Chondrocyte (in vitro differentiated cells): ENCODE measurements at places on chromosomes 1 and 21. TPM values are rescaled to one million over a fixed set of nuclear protein-coding genes. Genes with fewer than 3 reads are reported as not detected.

- H3K36me3 ChIP-seq: peaks cover 11% of the 10 kb centered on the region
- no peaks in the 10 kb centered on the region for H3K27me3 ChIP-seq
- no peak overlapping the region for H3K4me3 ChIP-seq
- no peak overlapping the region for H3K27ac ChIP-seq
- peaks cover 36% of the 10 kb centered on the region for H3K4me1 ChIP-seq
These were observed 88.9 kb downstream of the DMRTB1 start for GRCh38 chr1:53548031-53548491.

- H3K27me3 ChIP-seq: peaks cover 6% of the 10 kb centered on the region
- no peak for DNase-seq
- no peak overlapping the region for H3K27ac ChIP-seq
- H3K4me1 ChIP-seq: no peaks in the 10 kb centered on the region
- H3K4me3 ChIP-seq: no peak overlapping the region
- no peaks in the 10 kb centered on the region for H3K36me3 ChIP-seq
These were observed 21.2 kb downstream of the PGLYRP3 start for GRCh38 chr1:153291514-153291913.

DNA sequence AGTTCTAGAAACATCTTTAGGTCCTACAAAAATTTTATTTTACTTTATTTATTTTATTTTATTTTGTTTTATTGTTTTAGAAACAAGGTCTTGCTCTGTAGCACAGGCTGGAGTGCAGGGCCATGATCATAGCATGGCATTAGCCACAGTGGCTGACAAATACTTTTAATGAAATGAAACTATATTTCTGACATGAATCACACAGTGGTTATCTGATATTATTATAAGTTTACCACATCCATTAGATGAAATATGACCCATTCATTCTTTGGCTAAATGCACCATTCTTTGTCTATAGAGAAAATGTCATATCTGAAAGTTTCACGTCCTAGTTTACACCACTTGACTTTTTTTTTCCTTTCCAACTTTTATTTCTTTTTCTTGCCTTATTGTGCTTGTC, 613.4 kb upstream of the ADAMTS5 start:
- no peak for DNase-seq
- H3K4me1 ChIP-seq: peaks cover 7% of the 10 kb centered on the region
- H3K36me3 ChIP-seq: no peaks in the 10 kb centered on the region

GRCh38 chr1:208524376-208524775, 280.2 kb upstream of the PLXNA2 start:
- no peaks in the 10 kb centered on the region for H3K4me1 ChIP-seq
- no peak for DNase-seq
- peaks cover 27% of the 10 kb centered on the region for H3K27me3 ChIP-seq
- H3K36me3 ChIP-seq: peaks cover 2% of the 10 kb centered on the region
- no peak overlapping the region for H3K4me3 ChIP-seq

GRCh38 chr1:206030714-206031113, 7.0 kb upstream of the CTSE start:
- peaks cover 5% of the 10 kb centered on the region for H3K4me1 ChIP-seq
- H3K36me3 ChIP-seq: peaks cover 6% of the 10 kb centered on the region
- DNase-seq: no peak
- peaks cover 34% of the 10 kb centered on the region for H3K27me3 ChIP-seq
- H3K27ac ChIP-seq: no peak overlapping the region
- H3K4me3 ChIP-seq: no peak overlapping the region

The TMEM54 gene
- total RNA-seq: 14.6 to 23.7 TPM (median 21.1 TPM) in 3 replicates

GRCh38 chr21:26795866-26796329, 49.3 kb downstream of the ADAMTS1 start:
- no peak overlapping the region for H3K4me3 ChIP-seq
- peak overlapping the region; percentile 19 for H3K27ac ChIP-seq
- H3K36me3 ChIP-seq: no peaks in the 10 kb centered on the region
- no peaks in the 10 kb centered on the region for H3K27me3 ChIP-seq
- DNase-seq: no peak

The TNFAIP8L2 gene
- total RNA-seq: not detected in 3 replicates

The WNT9A gene
- total RNA-seq: 2.5 to 4.2 TPM (median 2.7 TPM) in 3 replicates

- no peak for DNase-seq
- H3K27me3 ChIP-seq: no peaks in the 10 kb centered on the region
- H3K36me3 ChIP-seq: peaks cover 40% of the 10 kb centered on the region
- H3K4me1 ChIP-seq: peaks cover 43% of the 10 kb centered on the region
These were observed 55.7 kb upstream of the EPHA8 start for GRCh38 chr1:22507587-22507986.

DNA sequence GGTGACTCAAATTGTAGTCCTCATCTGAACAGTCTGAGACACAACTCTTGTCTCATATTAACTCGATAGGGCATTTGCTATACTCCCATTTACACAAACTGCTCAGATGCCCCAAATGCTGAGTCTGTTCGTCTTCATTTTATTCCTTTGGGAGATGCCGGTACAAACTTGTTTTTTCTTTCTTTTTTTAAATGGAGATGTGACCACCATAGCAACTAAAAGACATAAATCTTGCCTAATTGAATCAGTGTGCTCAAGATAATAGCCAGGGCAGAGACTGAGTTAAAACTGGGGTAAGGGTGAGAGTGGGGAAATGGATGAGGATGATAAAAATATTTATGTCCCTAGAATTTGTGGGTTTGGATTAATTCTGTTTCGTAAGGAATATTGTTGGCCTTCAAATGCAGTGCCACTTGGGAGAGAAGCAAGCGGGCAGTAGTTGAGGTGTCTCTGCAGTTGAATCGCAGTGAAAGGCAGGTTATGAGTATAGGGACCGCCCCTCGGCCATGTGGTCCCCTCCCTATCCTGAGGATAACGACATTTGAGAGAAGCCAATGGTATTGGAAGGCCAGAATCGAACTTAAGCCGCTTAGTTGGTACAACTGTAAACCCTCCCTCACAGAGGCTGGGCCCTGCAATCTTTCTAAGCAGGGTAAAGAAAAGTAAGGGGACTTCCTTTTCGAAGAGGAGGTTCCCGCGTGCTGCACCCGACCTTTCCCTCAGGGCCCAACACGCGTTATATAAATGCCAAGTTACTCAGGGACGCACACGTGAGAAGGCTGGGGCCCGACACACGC, 859 bp upstream of the LRRC8B start:
- H3K4me3 ChIP-seq: peak overlapping the region; percentile 81
- H3K4me1 ChIP-seq: peaks cover 10% of the 10 kb centered on the region
- peaks cover 4% of the 10 kb centered on the region for H3K27me3 ChIP-seq
- no peak for DNase-seq

GRCh38 chr1:165793951-165794350, 25.3 kb upstream of the TMCO1 start:
- H3K4me1 ChIP-seq: no peaks in the 10 kb centered on the region
- H3K27ac ChIP-seq: no peak overlapping the region
- no peak for DNase-seq
- no peak overlapping the region for H3K4me3 ChIP-seq

GRCh38 chr1:184859381-184860105, 104.9 kb upstream of the EDEM3 start:
- no peak overlapping the region for H3K4me3 ChIP-seq
- H3K4me1 ChIP-seq: peaks cover 3% of the 10 kb centered on the region
- H3K27ac ChIP-seq: no peak overlapping the region
- no peak for DNase-seq
- peaks cover 12% of the 10 kb centered on the region for H3K36me3 ChIP-seq

The AIM2 gene
- total RNA-seq: not detected in 3 replicates

The HFM1 gene
- 0.46 to 0.63 TPM (median 0.62 TPM) in 3 replicates for total RNA-seq

GRCh38 chr1:157105988-157106812, 6.6 kb upstream of the ETV3L start:
- H3K36me3 ChIP-seq: no peaks in the 10 kb centered on the region
- H3K27me3 ChIP-seq: peaks cover 9% of the 10 kb centered on the region
- no peak for DNase-seq
- no peak overlapping the region for H3K4me3 ChIP-seq
- peak overlapping the region; percentile 85 for H3K27ac ChIP-seq
- H3K4me1 ChIP-seq: peaks cover 10% of the 10 kb centered on the region

DNA sequence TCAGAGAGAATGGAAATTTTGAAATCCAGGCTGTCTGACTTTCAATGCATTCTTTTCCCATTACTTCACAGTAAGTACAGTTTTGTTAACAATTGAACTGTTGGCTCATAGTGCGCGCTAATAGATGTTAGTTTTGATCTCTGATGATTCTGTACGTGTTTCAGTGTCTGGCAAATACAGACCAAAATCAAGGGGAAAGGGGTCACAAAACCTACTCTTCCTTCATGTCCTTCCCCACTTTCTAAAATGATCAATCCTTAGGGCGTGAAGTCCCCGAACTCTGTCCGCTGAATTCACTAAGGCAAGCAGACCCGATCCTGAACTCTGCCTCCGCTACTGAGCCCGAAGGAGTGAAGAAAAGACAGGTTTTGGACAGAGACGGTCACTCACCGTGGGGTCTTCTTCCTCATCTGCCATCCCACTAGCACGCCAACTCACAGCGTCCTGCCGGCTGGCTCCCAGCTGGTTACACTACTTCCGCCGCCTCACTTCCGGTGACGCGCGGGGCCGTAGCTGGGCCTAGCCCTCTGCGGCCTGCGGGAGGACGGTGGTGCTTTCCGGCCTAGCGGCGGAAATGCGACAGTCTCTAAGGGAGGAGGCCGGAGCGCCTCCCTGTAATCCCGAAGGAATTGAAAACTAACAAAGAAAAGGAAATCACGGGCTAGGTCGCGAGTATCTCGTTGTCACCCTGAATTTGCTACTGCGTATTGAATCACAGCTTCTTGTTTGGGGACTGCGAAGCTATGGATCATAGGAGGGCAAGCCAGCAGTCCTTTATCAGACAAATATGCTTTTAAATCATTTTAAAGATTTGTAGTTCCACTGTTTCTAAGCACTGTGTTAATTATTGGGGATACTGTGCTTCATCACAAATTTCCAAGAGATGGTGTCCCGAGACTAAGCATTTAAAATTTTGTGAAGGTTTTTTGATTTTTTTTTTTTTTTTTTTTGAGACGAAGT, at the start of gene TAF13:
Gene TAF13 (minus strand): TSS at position 473 of the 960 bp plus-strand sequence. CDS start 56 bp downstream, at position 417.
- H3K36me3 ChIP-seq: peaks cover 2% of the 10 kb centered on the region
- H3K27ac ChIP-seq: peak within 1 kb of the TSS; percentile 100
- H3K4me1 ChIP-seq: peaks cover 38% of the 10 kb centered on the region
- H3K4me3 ChIP-seq: peak within 1 kb of the TSS; percentile 98
- no peaks in the 10 kb centered on the region for H3K27me3 ChIP-seq

The AJAP1 gene
- 0.73 TPM in 1 of 3 replicates, not detected in the others for total RNA-seq

The GPR37L1 gene
- not detected in 3 replicates for total RNA-seq

DNA sequence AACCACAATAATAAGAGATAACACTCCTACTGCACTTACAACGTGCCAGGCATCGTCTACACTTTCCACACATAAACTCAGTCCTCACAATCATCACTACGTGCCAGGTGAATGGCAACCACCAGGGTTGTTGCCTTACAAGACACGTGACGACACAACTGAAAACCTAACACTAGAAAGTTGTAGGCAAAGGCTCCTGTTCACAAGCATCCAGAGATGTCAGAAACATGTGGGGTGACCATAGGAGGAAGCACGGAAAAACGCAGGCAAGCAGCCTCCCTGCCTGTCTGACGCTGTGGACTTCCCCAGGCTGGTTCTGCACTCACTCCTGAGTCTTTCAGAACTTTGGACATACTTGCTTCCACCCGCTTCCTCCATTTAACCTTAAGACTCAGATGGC, 7.0 kb downstream of the CAPZB start:
- no peak overlapping the region for H3K27ac ChIP-seq
- DNase-seq: no peak
- no peak overlapping the region for H3K4me3 ChIP-seq
- H3K27me3 ChIP-seq: no peaks in the 10 kb centered on the region
- H3K4me1 ChIP-seq: peaks cover 84% of the 10 kb centered on the region

DNA sequence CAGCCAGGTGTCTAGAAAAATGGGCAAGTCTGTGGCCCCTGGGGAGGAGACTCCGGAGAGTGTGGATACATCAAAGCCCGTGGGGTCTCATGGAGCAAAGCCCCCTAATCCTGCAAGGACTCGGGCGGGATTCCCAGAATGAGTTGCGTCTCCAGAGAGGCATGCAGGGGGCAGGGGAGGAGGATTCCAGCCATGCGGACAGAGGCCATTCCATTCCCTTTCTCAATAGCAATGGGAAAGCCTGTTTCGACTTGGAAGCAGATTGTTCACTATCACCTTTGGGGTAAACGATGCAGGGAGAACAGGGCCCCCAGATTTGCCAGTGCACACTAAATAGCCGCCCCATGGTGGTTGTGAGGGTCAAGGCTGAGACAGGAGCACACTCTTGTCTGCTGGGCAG, 15.4 kb upstream of the PRDM15 start:
- H3K27ac ChIP-seq: peak overlapping the region; percentile 85
- peaks cover 34% of the 10 kb centered on the region for H3K4me1 ChIP-seq
- H3K4me3 ChIP-seq: no peak overlapping the region
- DNase-seq: no peak

GRCh38 chr1:4121834-4122512, 221.9 kb upstream of the C1orf174 start:
- H3K4me3 ChIP-seq: no peak overlapping the region
- H3K36me3 ChIP-seq: no peaks in the 10 kb centered on the region
- H3K27ac ChIP-seq: no peak overlapping the region
- H3K4me1 ChIP-seq: no peaks in the 10 kb centered on the region

GRCh38 chr1:211660718-211661222, 14.7 kb downstream of the NEK2 start:
- no peaks in the 10 kb centered on the region for H3K36me3 ChIP-seq
- no peak overlapping the region for H3K27ac ChIP-seq
- H3K4me3 ChIP-seq: no peak overlapping the region
- H3K27me3 ChIP-seq: no peaks in the 10 kb centered on the region
- peaks cover 5% of the 10 kb centered on the region for H3K4me1 ChIP-seq

GRCh38 chr1:35172022-35172421, 20.9 kb downstream of the SFPQ start:
- peaks cover under 1% of the 10 kb centered on the region for H3K4me1 ChIP-seq
- no peaks in the 10 kb centered on the region for H3K27me3 ChIP-seq
- no peak overlapping the region for H3K4me3 ChIP-seq
- no peak for DNase-seq

GRCh38 chr21:37647781-37648180, 268.5 kb downstream of the KCNJ6 start:
- no peaks in the 10 kb centered on the region for H3K4me1 ChIP-seq
- no peaks in the 10 kb centered on the region for H3K27me3 ChIP-seq
- no peak overlapping the region for H3K4me3 ChIP-seq
- H3K27ac ChIP-seq: no peak overlapping the region

DNA sequence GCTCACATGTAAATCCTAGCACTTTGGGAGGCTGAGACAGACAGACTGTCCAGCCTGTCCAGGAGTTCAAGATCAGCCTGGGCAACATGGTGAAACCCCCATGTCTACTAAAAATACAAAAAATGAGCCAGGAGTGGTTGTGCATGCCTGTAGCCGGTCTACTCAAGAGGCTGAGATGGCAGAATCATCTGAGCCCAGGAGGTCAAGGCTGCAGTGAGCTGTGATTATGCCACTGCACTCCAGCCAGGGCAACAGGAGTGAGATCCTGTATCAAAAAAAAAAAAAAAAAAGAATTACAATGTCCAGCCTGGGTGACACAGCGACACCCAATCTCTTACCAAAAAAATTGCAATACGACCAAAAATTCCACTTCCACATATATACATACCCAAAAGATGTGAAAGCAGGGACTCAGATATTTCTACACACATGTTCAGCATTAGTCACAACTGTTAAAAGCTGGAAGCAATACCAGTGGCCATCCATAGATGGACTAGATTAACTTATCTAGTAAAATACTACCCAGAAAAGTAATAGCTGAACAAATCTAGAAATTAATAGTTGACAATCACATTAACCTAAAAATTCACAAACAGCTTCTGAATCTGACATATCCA, 49.2 kb downstream of the ASH1L start:
- no peaks in the 10 kb centered on the region for H3K27me3 ChIP-seq
- H3K4me1 ChIP-seq: peaks cover 10% of the 10 kb centered on the region
- no peak overlapping the region for H3K4me3 ChIP-seq
- H3K27ac ChIP-seq: no peak overlapping the region
- no peak for DNase-seq
